ENCODE measurements at places on chromosomes 7 and 10. TPM values are rescaled to one million over a fixed set of nuclear protein-coding genes. Genes with fewer than 3 reads are reported as not detected.

DNA sequence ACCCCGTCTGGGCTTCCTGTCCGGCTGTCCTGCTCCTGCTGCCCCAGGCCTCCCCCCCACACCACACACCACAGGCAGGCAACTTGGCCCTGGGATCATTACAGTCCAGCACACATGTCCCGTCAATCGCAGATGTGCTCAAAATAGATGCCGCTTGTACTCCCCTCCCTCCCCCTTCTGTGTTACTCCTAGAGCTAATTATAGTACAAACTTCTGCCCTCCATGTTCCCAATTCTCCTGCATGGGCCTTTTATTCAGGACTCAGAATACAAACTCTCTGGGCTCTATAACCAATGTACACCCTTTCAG lies at the start of gene SYNPO2L:
Gene SYNPO2L (minus strand): TSS at position 40 of the 309 bp plus-strand sequence. CDS start 107 bp downstream, outside the sequence.
- DNase-seq = no peak

Gene AMPH
- 18.8 TPM for polyA plus RNA-seq

DNA sequence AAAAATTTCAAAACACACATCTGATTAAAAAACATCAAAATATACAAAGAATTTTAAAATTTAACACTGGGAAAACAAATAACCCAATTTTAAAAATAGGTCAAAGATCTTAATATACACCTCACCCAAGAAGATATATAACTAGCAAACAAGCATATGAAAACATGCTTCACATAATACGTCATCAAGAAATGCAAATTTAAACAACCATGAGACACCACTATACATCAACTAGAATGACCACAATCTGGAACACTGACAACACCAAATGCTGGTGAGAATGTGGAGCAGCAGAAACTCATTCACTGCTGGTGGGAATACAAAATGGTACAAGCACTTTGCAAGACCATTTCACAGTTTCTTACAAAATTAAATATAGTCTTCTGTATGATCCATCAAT lies 498.4 kb downstream of the IPMK start:
- DNase-seq = no peak

DNA sequence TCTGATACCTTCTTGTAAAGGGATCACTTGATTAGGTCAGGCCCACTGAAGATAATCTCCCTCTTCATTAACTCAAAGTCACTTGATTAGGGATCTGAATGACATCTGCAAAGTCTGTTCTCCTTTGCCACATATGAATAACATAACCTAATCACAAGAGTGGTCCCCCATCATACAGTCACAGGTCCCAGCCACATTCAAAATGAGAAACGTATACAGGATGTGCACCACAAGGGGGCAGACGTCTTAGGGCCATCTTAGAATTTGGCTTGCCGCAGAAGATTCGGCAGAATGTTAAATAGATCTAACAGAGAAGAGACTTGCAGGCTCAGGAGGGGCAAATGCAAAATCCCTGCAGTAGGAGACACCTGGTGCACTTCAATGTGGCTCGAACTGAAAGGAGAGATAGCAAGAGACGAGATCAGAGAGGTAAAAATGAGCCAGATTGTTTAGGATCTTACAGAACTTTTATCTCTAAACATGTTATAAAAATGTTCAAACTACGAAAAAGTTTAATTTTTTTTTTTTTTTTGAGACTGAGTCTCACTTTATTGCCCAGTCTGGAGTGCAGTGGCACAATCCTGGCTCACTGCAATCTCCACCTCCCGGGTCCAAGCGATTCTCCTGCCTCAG lies 10.4 kb upstream of the SMC3 start:
- no peak for DNase-seq

Gene CALN1
- 1.5 TPM for polyA plus RNA-seq

- no peak for DNase-seq
These were observed 90.2 kb downstream of the PPP1R9A start for GRCh38 chr7:94997547-94997946.

Measured in left renal pelvis (tissue), 4 donors.